Activated CD4-positive, CD25-positive, alpha-beta regulatory T cell treated with anti-CD3 and anti-CD28 coated beads, Interleukin-2, amount 50 U/mL, for 24 hours (primary cell): ENCODE measurements at places on chromosomes 2 and 18.

GRCh38 chr2:101581675-101582299, 106.9 kb upstream of the RFX8 start:
- no peak for ATAC-seq

DNA sequence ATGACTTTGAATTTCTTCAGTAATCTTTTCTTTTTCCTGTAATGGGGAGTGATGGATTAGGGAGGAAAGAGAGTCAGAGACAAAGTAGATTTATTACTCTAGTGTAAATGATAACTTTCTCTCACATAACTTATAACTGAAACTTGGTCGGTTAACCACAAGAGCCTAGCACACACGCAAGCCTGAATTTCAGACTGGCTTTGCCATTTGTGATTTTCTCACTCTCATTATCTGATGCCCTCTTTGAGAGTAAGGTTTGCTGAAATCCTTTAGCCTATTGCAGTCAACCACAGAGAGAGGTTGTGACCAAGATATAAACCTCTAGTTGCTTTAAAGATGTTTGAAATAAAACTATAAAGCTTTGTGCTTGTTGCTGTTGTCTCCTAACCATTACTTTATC, 117.9 kb upstream of the NETO1 start:
- ATAC-seq = no peak

- ATAC-seq = no peak
These were observed 1.6 kb downstream of the TNP1 start for GRCh38 chr2:216858312-216858711.

GRCh38 chr2:57296795-57297517, 749.6 kb upstream of the VRK2 start:
- ATAC-seq = no peak

DNA sequence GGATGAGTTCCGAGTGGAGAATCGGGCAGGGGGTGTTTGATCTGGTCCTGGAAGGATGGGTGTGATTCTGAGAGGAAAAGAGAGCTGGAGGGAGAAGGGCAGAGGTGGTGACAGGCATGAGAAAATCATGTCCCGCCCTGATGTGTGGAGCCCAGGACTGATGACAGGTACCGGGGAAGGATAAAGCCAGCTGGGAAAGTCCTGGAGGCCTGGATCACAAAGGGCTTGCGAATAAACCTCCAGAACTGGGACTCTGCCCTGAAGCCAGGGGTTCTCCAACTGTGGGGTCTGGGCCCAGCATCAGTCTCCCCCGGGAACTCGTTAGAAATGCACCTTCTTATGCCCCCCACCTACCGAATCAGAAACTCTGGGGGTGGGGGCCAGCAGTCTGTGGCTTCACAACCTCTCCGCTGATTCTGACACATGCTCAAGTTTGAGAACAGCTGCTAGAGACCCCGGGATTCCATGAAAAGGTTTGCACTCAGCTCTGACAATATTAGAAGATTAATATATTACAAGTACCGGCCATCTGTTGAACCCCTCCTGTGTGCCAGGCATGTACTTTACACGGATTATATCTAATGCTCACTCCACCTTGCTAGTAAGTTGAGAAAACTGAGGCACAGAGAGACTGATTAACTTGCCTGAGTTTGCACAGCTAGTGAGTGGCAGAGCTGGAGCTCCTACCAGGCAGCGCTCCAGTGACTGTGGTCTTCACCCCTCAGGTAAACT, 8.0 kb downstream of the TNFRSF11A start:
- ATAC-seq = no peak

GRCh38 chr2:36354811-36355150, 797 bp upstream of the CRIM1 start:
- ATAC-seq = no peak

GRCh38 chr2:177797808-177798207, 274.8 kb downstream of the PDE11A start:
- ATAC-seq = no peak

DNA sequence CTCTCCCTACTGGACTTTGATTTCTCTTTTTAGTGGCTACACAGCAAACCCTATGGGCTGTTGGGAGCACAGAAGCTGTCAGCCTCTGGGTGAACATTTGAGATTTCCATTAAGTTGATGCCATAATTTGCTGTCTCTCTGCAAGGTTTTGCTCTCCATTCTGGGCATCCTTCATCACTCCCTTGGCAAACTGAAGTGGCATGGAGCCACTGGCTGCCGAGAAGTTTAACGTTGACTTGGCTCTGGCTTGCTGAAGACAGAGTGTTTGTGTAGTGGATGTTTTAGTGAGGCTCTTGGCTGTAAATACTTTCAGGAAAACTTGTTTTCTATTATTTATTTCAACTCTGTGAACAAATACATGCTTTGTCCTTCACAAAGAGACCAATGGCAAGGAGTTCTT, 91.5 kb downstream of the ALK start:
- no peak for ATAC-seq

DNA sequence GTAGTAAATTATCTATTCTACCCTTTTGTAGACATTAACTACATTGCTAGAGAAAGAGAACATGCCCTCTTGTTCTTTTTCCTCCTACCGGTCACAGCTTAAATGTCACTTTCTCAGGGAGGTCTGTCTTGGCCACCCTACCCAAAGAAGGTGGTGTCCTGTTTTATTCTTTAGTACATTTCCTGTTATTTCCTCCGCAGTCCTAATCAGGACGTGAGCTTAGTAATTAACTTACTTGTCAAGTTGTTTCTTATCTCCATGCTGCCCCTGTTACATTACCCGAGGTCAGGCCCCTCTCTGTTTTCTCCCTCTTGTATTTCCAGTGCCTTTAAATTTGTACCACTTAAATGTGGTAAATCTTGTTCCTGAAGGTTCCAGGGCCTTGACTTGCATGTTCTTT, 73.7 kb upstream of the RMDN2 start:
- peak; percentile 19 for ATAC-seq

- no peak for ATAC-seq
These were observed 549.4 kb upstream of the SALL3 start for GRCh38 chr18:78430131-78430758.

DNA sequence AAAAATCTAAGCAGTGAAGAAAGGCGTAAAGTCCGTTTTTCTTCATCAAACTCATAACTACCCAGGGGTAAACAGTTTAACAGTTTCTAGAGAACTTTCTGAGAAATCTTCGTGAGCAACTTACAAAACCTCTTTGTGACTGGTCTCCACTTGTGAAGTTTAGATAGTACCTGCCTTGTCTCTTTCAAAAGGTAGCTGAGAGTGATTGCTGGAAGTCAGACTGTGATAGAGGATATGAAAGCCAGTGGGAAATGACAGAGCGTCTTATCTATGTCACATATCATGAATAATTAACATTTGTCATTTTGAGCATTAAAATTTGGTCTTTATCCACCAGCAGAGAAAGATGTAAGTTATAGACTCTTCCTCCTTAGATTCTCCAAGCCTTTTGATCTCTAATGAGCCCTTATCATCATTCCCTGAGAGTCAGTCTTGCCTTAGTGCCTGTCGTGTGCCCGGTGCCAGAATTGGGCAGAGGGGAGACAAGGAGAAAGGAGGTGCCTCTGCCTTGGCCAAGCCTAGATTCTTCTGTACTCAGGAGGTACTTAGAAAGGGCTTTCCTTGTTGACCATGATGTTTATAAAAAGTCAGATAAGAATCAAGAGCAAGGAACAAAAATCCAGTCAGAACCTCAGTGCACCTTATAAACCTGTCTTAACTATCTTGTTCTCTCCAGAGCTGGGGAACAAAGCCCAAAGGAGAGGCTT, 205.1 kb upstream of the EPAS1 start:
- peak; percentile 92 for ATAC-seq

- ATAC-seq = no peak
These were observed 347.7 kb downstream of the KIAA1328 start for GRCh38 chr18:37176621-37176934.

- no peak for ATAC-seq
These were observed 8.1 kb downstream of the NCK2 start for GRCh38 chr2:105752691-105753358.

DNA sequence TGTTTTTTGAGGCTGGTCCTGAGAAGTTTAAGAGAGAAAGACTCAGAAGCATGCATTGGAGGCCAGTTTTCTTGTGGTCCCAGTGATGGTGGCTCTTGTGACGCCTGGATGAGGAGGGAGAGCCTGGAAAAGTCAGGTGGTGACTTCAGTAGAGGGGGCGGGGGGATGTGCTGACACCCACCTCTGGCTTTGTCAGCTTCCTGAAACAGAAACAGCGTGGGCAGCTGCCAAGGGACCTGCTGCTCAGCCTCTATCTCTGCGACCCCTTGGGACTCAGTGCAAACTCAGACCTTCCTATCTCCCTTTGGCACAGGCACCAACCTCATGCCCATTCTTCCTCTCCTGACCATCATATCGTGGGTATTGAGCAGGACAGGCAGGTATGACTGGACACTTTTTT, 6.4 kb downstream of the TGFBRAP1 start:
- no peak for ATAC-seq

DNA sequence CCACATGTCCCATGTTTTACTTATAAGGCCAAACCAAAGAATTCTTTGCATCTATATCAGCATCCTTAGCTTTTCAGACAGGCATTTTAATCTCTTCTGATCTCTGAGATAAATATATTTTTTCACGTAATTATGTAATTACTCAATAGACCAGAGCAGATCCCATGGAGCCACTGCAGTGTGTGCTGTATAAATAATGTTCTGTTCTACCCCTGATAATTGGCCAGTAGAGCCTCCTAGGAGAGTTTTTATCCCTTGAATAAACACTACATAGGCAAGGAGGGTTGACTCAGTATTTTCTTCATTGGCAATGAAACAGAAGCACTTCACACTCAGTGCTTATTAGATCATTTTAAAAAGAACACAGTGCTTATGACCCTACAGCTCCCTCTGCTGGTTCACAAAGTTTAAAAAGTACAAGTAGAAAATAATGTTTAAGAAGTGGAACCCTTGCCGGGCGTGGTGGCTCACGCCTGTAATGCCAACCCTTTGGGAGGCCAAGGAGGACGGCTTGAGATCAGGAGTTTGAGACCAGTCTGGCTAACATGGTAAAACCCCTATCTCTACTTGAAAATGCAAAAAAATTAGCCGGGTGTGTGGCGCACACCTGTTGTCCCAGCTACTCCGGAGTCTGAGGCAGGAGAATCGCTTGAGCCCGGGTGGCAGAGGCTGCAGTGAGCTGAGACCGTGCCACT, 91.9 kb downstream of the PPP1R1C start:
- no peak for ATAC-seq

DNA sequence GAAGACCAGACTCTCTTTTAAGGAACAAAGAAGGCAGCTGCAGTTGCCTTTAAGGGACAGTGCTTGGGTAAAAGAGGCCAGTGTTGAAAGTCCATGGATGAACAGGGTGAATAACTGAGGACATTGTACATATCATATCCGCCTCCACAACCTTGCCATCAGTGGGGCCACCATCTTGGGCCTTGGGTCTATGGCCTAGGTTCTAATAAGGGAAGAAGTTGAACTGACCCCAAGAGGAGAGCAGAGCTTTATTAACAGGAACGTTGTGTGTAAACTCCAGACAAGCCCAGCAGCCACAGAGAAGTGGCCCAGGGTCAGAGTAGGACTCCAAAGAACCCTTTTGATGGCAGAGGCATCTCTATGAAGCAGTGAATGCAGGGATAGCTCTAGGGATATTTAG, 332.8 kb downstream of the CYP26B1 start:
- ATAC-seq = no peak

DNA sequence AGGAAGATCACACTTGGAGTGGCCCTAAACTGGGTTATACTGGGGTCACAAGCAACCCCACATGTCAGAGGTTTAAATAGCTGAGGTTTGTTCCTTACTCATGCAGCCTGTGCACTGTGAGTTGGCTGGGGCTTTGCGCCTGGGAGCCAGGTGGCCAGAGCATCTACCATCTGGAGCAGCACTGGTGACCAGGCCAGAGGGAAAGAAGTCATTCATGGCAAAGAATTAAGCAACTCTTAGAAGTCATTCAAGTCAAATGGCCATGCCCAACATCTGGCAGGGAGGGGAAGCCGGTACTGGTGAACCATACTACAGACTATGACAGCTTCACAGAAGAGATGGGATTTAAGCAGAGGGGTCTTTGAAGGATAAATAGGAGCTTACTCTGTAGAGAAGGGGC, 90.7 kb downstream of the POLR1A start:
- no peak for ATAC-seq

- peak; percentile 93 for ATAC-seq
These were observed 88.4 kb downstream of the BCL2L11 start for GRCh38 chr2:111209045-111209514.

DNA sequence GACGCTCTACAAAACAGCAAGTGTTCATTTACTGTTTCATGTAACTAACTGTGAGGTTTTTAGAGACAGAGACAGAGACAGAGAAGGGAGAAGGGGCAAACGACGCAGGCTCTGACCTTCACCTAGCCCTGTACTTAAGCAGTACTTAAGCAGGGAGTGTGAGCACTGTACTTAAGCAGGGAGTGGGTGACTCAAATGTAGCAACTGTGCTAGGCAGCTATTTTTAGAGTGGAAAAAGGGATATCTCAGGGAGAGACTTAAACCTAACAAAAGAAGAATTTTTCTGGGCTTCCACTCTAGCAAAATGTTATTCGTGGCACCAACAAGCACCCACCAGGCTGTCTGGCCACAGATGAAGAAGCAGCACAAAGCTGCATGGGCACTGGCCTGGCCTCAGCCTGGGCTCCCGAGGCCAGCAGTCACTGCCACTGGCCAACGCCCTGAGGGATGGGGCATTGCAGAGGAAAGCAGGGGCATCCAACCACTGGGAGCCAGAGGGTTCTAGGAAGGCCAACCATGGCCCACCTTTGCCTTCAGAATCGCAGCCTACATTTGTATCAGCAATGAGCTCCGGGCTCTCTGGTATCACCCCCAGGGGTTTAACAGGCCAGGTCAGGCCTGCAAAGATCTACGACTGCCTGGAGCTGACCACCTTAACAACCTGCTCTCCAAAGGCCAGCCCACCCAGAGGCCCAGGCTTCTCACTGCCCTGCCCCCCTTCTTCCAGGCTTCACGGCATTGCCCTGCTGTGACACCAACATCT, 154.3 kb downstream of the TTC32 start:
- no peak for ATAC-seq

DNA sequence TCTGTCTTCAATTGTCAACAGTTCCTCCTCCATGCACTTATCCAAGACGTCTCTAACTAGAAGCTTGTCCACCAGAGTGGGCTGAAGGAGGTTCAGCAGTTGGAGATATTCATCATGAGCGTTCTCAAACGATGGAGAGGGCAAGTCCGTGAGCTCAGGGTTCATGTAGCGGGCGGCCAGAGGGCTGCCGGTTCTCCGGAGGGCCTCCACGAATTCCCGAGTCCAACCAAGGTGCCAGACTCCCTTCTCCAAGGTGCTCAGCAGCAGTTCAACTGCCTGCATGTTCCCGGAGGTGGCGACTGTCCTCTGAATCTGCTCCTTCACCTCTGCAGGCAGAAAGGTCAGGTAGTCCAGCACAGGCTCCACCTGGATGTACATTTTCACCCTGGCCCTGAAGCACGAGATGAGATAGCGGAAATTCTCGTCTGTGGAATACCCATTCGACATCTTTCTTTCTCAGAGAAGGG, 590 bp downstream of the IFIH1 start:
- ATAC-seq = peak; percentile 2
